Fibroblast of villous mesenchyme (primary cell): ENCODE measurements at places on chromosomes 4 and X.
A peak's percentile ranks its signal among the peaks of the same experiment; 100 is the strongest.

DNA sequence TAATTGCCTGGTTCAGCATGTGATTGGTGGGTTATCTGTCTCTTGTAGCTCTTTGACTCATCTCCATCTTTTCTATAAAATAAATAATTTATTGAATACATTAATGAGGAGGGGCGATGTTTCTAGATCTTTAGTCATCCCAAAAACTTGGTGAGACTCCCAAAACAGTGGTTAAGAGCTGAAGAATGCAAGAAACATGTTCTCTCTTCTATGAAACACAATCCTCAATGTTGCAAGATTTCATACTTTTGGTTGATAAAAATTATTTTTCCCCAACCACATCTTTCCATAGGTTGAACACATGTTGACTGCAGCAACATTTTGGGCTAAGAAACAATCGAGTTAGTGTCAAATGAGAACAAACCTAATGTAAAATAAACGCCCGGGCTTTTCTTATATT, 1.2 kb upstream of the TMEM47 start:
- DNase-seq = no peak

- no peak for DNase-seq
Observed at GRCh38 chrX:25674776-25675175, 463.4 kb upstream of the MAGEB18 start.

DNA sequence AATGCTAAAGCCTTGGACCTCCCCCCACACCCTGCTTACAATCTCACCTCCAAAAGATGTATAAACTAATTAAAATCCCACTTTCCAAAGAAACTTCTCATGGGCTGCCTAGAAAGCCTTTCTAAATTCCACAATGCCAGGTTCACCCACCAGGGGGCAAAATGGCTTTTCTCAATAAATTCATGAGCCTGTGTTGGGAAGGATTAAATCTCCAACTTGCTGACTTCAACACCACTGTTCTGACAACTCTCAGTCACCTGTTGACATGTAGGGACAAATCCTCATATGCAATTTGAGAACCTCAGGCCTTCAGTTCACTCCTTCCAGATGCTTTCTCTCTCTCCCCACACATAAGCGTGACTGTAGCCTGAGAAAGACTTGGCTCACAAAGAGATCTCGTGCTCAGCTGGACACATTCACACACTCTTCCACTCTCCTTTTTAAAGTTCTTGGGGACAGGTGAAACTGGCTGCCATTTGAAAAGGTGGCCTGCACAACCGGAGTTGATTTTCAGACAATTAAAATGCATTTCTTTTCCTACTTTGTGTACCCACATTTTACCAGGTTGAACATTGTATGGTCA, 88.6 kb upstream of the PRPS2 start:
- no peak for DNase-seq

- no peak for DNase-seq
Observed at GRCh38 chrX:16144420-16144819, 21.1 kb downstream of the GRPR start.

GRCh38 chrX:131901546-131901945, 121.6 kb upstream of the STK26 start:
- DNase-seq = no peak

GRCh38 chr4:71065991-71066510, 72.6 kb downstream of the DCK start:
- DNase-seq = no peak

DNA sequence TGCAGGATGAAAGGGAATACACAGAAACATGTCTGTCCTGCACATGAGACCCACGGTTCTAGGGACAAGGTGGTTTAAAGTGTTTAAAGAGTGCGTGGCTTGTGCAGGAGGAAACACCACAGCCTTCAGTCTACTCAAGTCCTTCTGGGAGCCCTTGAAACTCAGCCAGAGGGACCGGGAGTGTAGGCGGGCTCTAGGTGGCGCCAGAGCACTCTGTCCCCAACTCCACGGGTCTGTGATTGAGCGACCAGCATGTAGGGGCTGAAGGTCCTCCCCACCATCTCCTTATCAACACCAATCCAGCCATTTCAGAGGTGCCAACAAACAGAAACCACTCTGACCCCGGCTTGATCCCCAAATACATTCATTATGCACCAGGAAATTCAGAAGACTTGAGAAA, 82.0 kb upstream of the CLDN34 start:
- DNase-seq = peak; percentile 69

DNA sequence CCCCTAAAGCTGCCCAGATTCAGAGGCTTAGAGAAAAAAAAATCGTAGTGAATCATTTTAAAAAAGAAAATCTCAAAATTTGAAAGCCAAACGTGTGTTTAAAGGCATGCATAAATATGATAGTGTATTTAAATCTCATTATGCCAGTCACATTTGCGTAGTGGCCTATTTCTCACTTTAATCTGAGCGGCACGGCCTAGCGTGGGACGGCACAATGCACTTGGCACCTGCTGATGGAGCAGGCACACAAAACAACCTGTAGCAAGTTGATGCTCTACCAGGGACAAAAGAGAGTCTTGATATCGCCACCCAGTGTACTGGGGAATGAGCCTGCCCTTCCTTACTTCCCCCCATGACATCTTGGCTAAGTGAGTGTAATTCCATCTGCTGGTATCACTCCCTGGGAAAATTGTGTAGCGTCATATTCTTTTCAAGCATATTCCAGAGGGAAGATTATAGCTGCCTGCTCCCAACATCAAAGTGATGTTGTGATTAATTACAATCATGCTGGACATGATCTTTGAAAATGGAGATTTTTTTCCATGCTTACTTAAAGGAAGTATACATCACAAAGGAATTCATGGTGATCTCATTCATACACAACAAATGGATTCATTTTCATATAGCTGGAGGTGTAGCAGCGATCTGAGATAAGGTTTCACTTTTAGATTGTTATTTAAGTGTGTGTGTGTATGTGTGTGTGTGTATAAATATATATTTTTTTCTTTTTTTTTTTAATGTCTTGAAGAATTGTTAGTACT, 138.8 kb downstream of the DCTD start:
- DNase-seq = no peak

DNA sequence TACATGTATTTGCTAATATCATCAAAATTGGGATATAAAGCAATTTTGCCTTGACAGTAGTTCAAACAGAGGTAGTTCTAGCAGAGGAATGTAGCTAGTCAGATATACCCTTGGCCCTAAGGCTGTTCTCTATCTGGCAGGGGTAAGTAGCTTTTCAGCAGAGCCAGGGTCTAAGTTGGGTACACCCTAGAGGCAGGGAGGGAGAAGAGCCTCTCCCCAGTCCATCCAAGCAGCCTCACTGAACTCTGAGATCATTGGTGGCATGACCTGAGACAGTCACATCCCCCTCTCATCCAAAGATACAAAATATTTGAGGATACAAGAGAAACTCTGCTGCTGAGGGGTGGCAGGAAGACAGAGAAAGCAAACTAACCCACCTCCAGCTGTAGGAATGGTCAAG, 343.7 kb downstream of the DHX15 start:
- no peak for DNase-seq

GRCh38 chr4:139728840-139729239, 63.2 kb downstream of the MGST2 start:
- DNase-seq = no peak

DNA sequence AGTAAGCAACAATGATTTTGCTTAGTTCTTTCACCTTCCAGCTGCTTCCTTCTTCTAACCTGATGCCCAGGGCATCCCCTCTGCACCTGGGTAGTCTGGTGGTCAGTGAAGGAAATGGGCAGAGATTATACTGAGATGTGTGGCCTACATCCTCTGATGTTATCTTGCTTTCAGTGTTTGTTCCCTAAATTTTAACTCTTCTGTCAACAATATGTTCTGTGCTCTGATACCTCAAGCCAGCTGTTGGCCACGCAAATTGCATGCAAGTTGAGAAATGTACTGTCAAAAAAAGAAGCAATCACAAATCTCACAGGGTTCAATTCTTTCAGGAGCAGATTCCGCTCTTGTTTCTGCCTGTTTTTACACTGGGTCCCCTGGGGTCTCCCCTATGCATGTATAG, 73.8 kb downstream of the FBXW7 start:
- DNase-seq = no peak

DNA sequence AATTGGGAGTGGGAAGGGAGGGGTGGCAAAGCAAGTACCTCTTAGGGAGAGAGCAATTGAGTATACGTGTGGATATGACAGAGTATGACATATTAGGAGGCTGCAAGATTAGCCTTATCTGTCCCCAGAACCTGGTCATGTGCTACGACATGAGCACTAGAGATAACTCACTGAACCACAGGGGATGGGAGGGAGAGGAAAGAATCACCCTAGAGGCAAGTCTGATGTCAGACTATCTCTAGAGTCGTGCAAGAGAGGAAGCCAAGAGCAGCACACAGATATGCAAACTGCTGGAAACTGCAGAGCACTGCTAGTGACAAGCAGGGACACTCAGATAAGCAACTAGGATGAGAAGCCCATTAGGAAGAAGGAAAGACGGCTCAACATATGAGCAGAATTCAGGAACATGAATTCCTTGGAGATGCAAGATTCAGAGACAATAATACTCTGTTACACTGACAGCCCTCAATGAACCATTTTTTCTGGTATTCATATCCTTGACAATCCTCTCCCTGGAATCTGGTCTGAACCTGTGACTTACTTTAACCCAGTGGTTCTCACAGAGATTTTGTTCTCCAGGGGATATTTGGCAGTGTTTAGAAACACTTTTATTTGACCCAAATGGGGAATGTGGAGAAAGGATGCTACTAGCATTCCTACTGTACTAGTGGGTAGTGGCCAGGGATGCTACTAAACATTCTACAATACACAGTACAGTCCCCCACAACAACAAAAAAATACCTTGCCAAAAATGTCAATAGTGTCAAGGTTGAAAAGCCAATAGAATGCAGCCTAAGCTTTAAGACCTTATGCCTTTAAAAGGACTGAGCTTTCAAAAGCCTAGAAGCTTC, 84.0 kb upstream of the BMP2K start:
- DNase-seq = peak; percentile 34

- no peak for DNase-seq
Observed at GRCh38 chr4:48470137-48470536, 13.0 kb upstream of the SLC10A4 start.

GRCh38 chr4:10180927-10181744, 64.5 kb upstream of the WDR1 start:
- no peak for DNase-seq

GRCh38 chr4:109128589-109128988, 173.9 kb downstream of the COL25A1 start:
- no peak for DNase-seq

GRCh38 chr4:85644061-85644460, 169.1 kb downstream of the ARHGAP24 start:
- DNase-seq = no peak

DNA sequence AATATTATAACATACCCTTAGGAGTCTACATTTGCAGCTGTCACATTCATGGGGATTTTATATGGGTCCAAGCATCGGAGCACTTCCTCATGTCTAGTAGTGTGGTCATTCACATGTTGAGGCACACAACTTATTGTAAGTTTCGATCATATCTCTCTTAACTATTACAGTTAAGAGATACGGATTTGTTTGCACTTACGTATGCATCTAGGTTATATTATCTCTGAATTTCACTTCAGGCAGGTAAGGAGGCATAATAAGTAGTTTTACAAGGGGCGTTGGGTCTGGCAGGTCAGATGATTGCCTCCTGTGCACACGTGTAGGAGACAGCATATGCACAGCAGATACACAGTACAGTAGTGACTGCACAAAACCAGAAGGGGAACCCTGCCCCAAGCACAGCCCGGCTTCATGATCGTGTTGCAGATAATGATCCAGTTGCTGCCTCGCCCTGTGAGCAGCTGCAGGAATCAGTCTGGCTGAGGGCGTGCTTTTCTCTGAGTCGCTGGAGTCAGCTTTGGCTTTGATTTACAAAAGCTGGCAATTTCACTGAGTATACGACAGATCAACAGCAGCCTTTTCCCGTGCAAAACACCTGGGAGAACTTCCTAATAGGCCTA, 302.9 kb upstream of the GATB start:
- no peak for DNase-seq

- no peak for DNase-seq
Observed at GRCh38 chrX:119478504-119478903, 10.3 kb downstream of the SLC25A5 start.

DNA sequence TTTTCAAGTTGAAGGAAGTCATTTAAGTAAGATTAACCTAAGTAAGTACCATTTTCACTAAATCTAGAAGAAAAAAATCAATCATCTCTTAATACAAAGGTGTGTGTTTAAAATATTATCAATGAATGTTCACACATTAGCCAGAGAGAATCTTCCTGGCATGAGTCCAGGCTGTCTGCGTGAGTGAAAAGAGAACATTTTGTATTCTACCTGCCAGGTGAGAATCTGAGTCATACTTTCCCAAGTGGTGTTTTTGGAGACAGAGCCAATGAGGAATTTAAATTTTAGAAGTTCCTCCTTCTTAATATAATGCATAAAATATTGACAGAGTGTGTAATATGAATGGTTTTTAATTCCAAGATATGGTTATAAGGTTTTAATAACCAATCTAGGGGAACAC, 371.8 kb upstream of the NR3C2 start:
- DNase-seq = no peak

- DNase-seq = no peak
Observed at GRCh38 chr4:160238790-160239189, 1135.9 kb downstream of the RAPGEF2 start.

DNA sequence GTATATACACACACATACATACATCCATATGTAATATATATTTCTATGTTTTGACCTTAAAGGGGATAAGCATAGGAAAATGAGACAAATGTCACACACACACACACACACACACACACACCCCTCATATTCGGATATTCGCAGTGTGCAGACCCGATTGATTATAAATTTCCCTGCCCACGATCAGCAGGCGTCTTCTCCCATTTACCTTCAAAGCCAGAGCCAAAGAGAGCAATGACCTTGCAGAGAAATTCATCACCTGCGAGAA, 488 bp downstream of the GPRIN3 start:
- DNase-seq = no peak

GRCh38 chr4:53865054-53865453, 199.4 kb downstream of the CHIC2 start:
- no peak for DNase-seq

GRCh38 chrX:66162331-66162822, 1.7 kb upstream of the HEPH start:
- DNase-seq = no peak
